Tongue (tissue), 3 donors: ENCODE measurements at places on chromosomes 1 and 21. TPM values are rescaled to one million over a fixed set of nuclear protein-coding genes. Genes with fewer than 3 reads are reported as not detected.

The TRIM58 gene
- 2.5 TPM for total RNA-seq

The SLC22A15 gene
- total RNA-seq = 3.6 TPM

DNA sequence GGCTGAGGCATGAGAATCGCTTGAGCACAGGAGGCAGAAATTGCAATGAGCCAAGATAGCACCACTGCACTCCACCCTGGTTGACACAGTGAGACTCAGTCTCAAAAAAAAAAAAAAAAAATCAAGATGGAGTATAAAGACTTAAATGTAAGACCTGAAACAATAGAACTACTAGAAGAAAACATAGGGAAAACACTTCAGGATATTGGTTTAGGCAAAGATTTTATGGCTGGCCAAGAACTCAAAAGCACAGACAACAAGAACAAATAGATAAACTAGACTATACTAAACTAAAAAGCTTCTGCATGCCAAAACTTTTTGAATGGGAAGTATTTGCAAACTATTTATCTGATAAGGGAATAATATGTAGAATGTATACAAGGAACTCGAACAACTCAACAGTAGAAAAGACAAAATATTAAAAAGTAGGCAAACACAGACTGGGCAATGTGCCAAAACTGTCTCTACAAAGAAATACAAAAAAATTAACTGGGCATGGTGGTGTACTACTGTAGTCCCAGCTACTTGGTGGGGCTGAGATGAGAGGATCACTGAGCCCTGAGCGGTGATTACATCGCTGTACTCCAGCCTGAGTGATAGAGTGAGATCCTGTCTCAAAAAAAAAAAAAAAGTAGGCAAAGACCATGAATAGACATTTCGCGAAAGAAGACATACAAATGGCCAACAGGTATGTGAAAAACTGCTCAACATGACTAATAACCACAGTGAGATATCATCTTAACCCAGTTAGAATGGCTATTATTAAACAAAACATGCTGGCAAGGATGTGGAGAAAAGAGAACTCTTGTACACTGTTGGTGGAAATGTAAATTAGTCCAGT lies 25.3 kb downstream of the DTL start:
- DNase-seq = no peak

GRCh38 chr1:59146651-59147358 lies 150.1 kb upstream of the FGGY start:
- peak; percentile 44 for DNase-seq

GRCh38 chr1:220089650-220090556 lies at the start of gene BPNT1:
Gene BPNT1, minus strand, starts transcription at chr1:220089788. Its CDS starts 9,942 bp downstream, at chr1:220079846.
- DNase-seq = peak; percentile 98
